ENCODE measurements at places on chromosomes 5 and 9.

DNA sequence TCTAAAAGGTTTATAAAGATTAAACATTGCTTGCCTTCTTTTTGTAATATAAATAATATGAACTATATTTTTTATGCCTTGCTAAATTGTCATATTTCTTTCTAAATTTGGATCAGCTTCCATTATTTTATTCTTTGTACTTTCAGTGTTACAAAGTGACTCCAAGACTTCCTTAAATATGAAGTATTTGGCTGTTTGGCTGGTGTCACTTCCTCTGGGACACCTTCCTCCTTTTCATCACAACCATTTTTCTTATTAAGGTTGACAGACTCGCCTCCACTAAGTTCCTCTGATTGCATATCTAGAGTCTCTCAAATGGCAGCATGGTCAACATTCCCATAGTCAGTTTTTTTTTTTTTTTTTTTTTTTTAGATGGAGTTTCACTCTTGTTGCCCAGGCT, 73.8 kb upstream of the SLC1A1 start:
- no peak for DNase-seq

DNA sequence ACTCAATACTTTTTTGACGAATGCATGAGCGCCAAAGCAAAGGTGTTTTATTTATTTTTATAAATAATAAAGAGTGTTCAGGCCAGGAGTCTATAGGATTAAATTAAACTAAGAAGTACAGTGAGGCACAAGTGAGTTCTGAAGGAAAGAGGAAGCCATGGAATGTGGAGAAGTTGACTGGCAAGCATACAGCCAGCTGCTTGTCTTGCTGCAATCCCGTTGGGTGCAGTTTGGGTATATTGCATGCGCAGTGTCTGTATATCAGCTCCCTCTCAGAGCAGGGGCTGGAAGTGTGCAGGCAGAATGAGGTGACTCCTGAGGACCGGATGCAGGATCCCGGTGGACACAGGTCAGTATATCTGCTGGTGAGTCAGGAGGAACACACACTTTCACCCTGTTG, 315.6 kb downstream of the ZSWIM6 start:
- no peak for DNase-seq

- no peak for DNase-seq
These were observed 28.9 kb downstream of the OLFM1 start for GRCh38 chr9:135116371-135116770.

DNA sequence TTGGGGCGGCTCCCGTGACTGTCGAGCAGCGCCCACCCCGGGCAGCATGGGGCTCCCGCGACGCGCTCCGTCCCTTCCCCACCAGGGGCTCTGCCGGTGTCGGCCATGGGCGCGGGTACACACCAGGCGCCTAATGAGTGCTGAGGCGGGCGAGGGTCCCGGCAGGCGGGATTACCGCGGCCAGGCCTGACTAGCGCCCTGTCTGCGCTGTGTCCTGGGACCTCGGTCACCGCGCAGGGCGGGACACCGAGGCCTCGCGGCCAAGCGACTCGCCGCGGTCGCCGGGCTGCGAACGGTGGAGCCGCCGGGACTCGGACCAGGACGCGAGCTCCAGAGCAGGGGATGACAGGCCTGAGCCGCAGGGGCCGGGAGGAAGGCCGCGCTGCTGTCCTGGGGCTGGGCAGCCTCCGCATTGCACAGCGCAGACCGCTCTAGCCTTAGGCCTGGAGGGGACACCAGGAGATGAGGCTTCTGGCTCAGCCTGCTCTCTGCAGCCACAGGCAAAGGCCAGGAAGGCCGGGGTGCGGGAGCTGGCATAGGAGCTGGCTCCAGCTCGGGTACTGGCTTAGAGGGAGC, 14.1 kb downstream of the LCN10 start:
- DNase-seq, result no peak

DNA sequence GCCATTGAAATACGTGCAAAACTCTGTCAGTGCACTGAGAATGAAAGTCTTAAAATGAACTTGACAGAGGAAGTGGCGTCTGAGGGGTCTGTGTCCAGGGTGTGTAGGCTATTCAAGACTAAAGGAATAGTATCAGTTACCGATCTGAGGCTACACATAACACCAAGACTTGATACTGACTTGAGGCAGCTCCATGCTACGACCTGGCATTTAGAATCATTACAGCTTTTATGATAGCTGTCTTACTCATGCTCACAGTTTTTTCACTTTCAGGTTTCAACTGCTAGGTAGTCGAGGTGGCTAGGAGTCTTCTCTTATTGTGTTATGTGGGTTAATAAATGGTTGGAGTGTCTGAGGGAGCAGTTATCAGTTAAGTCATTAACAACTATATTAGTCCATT, 92.8 kb upstream of the SLCO6A1 start:
- DNase-seq, result no peak

- DNase-seq, result no peak
These were observed 57.5 kb upstream of the ICE1 start for GRCh38 chr5:5364932-5365331.

DNA sequence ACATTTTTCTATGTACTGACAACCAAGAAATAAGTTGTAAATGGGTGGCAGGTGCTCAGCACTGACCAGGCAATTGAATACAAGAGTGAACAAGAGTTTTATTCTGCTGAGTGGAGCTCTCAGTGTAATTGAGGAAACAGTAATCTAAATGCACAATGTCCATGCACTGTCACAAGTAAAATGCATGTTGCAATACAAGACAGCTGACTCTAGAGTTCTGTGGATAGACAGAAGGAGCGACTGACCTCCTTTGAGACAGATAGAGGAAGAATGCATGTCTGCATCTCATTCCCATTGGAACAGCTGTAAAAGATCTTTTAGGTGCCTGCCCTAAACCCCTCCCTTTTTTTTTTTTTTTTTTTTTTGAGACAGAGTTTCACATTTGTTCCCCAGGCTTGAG, 299.0 kb downstream of the FBXL7 start:
- DNase-seq, result no peak

DNA sequence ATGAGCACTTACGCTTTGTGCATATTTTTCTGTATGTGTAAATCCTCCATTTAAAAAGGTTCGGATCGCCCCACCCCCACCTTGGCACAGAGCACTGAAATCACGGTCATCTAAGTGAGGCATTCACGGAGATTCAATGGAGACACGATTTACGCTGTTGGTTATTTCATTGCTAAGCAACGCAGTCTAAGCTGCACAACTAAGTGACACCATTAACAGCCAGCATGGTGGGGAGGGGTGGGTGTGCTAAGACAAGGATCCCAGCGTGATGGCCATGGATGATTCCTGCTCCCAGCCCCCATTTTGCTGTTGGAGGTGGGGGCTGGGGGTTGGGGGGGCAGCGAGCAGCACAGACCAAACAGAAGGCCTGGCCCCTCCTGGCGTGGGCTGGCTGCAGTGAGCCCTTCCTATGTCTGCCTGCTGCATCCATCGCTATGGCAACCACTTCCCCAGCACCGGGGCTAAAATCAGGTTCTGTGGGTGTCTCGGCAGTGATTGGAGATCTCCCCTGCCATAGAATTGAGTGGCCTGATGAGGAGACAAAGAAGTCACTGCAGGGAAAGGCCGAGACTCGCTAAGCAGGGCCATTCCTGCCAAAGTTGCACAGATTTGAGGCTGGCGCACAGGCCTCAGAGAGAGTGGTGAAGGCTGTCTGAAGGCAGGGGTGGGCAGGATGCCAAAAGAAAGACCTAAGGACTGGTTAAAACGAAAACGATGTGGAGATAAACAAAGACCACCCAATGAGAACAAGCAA, 14.3 kb upstream of the MARCHF6 start:
- no peak for DNase-seq

- no peak for DNase-seq
These were observed 53.6 kb downstream of the LIX1 start for GRCh38 chr5:97088774-97089148.

GRCh38 chr9:111405701-111406100, 75.7 kb upstream of the OR2K2 start:
- no peak for DNase-seq

DNA sequence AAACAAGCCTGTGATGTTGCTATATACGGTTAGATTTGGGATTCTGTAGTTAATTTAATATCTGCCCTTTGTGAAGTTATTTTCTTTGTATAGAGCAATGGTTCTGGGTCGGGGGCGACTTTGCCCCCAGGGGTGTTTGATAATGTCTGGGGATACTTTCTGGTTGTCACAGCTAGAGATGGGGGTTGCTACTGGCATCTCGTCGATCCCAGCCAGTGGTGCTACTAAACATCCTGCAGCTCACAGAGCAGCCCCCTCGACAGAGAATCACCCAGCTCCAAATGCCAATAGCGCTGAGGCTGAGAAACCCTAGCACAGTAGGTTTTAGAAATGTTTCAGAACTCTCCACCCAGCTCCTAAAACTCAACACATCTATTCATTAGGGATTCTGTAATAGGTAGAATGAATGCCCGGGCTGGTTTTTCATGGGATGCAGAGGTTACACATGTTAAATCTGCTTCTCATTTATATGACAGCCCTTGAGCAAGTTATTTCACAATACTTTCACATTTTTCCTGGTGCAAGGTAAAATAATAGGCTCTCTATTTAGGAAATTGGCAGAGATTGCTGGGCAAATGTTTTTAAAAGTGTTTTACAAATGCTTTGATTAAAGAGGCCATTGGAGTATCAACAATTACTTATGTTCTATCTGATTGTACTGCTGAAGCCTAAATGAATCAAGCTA, 75.2 kb upstream of the CTSL start:
- no peak for DNase-seq

GRCh38 chr5:62650197-62650596, 71.6 kb downstream of the LRRC70 start:
- DNase-seq, result no peak

DNA sequence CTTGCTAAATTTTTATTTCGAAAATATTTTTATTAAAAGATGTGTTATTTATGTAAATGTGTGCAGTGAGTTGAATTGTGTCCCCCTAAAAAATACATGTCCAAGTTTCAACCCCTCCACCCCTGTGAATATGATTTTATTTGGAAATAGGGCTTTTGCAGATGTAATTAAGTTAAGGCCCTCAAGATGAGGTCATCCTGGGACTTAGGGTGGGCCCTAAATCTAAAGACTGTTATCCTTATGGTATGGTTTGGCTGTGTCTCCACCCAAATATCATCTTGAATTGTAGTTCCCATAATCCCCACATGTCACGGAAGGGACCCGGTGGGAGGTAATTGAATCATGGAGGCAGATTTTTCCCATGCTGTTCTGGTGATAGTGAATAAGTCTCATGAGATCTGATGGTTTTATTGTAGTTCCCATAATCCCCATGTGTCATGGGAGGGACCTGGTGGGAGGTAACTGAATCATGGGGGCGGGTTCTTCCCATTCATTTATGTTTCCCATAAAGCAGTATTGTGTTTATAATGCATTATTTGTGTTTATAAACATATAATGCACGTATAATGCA, 1.5 kb upstream of the TMED7 start:
- no peak for DNase-seq

DNA sequence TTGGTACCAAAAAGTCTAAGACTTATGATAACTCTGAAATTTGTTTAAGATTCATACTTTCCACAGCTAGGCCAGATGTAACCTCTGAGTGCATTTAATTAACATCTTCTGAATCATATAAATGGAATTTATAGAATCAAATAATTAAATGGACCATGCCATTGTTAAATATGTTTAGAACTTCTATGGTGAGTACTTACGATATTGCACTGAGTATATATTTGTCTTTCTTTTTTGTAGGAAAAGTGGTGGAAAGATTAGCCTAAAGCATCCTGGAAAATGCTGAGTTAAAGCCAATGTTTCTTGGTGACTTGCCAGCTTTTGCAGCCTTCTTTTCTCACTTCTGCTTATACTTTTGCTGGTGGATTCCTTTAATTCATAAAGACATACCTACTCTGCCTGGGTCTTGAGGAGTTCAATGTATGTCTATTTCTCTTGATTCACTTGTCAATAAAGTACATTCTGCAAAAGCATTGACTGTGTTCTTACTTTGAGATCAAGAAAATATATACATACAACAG, 11.9 kb downstream of the SPINK6 start:
- DNase-seq, result no peak

DNA sequence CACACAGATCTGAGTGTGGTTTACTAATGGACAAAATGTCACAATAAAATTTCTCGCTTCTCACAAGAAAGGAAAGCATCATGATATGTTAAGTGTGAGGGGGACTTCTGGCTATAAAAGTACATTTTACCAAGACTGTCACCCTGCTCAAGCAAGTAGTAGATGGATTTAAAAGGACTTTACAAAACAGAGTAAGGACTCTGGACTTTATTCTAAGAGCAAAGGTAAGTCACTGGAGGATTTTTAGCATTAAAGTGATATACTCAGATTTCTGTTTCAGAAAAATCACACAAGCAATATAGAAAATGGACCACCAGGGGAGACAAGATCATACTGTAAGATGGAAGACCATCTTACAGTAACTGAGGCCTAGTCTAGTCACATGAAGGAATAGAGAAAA, 19.7 kb downstream of the FANCC start:
- DNase-seq, result no peak

- no peak for DNase-seq
These were observed 69.5 kb upstream of the ANXA1 start for GRCh38 chr9:73081979-73082657.

DNA sequence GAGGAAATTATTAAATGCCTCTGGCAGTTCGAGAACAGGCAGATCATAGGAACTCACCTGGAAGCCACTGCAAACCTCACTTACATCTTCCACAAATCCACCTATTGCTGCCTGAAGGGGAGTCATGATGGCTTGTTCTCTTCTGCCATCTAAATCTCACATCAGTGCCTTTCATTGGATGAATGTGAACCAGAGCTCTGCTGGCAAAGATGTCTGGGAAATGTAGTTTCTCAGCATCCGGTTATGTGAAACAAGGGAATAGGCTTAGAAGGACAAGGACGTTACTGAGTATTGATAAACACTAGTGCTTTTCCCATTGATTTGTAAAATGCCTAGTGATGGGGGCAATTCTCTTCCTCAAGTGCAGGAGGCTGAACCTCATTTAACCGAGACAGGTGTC, 483.3 kb downstream of the ARHGEF28 start:
- DNase-seq, result no peak

- no peak for DNase-seq
These were observed 319.8 kb downstream of the ASTN2 start for GRCh38 chr9:117095081-117095480.

DNA sequence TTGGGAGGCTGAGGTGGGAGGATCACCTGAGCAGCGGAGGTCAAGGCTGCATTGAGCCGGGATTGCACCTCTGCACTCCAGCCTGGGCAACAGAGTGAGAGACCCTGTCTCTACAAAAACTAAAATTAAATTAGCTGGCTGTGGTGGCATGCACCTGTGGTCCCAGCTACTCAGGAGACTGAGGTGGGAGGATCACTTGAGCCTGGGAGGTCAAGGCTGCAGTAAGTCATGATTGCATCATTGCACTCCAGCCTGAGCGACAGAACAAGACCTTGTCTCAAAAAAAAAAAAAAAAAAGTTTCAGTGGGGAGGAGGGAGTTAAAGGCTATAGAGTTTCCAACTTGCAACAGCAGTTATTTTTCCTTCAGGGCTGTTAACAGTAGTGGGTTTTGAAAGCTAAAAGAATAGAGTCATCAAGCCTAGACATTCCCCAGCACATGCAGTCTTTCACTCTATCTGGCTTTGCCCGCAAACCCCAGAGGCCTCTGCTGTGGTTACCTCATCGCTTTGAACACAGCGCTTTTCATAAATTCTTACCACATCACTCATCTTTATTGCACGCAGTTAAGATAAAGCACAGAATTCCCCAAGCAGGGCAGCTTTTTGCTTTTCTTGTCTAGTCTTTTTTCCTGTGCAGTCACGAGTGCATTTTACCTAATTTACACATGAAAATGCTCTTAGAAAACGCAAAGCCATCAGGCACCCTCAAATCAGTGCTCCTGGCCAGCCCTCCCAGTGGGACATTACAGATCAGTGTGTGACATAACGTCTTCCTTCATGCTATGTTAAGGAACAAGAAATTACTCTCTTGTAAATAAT, 8.7 kb upstream of the SLC2A8 start:
- DNase-seq, result no peak
